ENCODE measurements at places on chromosomes 11 and 22.

GRCh38 chr22:33451866-33452469 lies 393.8 kb upstream of the SYN3 start:
- DNase-seq = no peak

GRCh38 chr22:25334162-25334490 lies 114.7 kb downstream of the CRYBB2 start:
- no peak for DNase-seq

GRCh38 chr11:124219126-124219525 lies 21.8 kb upstream of the OR8G1 start:
- DNase-seq = no peak

DNA sequence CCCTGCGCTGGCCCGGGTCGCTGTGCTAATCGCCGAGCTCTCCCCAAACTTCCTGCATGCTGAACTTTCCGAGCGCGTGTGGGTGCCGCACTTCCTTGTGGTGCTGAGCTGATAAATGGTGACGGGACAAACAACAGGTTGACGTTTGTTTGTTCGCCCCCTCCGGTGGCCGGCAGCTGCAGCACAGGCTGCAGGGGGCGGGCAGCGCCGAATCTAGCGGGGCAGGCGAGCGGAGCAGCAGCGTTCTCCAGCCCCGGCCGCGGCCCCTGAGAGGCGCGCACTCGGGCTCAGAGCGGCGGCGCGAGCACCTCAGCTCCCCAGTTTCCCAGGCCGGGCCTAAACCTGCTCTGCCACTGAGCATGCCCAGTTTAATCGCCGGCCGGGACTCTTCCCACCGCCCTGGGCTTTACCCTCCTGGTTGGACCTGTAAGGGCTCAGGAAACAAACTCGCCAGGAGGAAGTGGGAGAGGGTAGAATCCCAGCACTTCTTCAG lies at the start of gene PDGFD:
TSS of gene PDGFD (minus strand) at position 120 of the 493 bp plus-strand sequence.
- peak; percentile 89 for DNase-seq

- DNase-seq = no peak
These were observed 3.9 kb upstream of the GNAZ start for GRCh38 chr22:23066200-23067022.

DNA sequence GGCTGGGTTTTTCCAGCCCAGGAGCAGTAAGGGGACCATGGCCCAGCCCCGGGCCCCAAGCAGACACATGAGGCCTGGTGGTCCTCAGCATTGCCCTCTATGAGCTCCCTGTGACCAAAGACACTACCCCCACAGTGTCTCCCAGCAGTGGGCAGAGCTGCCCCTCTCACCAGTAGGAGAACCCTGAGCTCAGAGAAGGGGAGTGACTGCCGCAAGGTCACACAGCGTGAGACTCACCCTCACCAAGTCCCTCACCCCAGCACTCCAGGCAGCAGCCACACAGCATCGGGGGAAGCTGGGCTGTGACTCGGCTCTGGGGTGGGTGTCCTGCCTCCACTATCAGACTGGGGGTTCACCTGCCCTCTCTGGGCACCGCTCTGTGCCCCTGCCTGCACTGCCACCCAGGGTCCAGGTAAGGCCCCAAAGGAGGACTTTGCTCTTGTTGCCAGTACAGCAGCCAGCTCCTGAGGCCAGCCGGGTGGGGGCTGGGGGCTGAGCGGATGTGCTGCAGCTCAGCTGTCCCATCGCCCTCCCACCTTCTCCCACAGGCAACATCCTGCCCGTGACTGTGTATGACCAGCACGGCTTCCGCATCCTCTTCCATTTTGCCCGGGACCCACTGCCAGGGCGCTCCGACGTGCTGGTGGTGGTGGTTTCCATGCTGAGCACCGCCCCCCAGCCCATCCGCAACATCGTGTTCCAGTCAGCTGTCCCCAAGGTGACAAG lies 7.9 kb upstream of the SH3BP1 start:
- DNase-seq = no peak

GRCh38 chr11:31480930-31481329 lies 28.5 kb downstream of the IMMP1L start:
- peak; percentile 13 for DNase-seq

DNA sequence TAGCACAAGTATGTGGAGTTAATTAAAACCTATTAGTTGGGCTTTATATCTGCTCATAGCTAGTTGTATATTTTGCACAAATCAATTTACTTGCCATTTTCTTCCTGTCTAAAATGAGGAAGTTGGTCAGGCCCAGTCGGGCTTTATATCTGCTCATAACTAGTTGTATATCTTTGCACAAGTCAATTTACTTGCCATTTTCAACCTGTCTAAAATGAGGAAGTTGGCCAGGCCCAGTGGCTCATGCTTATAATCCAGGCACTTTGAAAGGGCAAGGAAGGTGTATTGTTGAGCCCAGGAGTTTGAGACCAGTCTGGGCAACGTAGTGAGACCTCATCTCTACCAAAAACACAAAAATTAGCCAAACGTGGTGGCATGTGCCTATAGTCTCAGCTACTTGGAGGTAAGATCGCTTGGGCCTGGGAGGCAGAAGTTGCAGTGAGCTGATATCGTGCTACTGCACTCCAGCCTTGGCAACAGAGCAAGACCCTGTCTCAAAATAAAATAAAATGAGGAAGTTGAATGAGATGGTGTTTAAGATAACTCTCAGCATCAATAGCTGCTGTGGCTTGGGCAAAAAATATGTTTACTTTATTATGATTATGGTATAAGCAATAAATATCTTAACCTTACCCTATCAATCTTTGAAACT lies 1558.6 kb upstream of the RAG2 start:
- DNase-seq = no peak

DNA sequence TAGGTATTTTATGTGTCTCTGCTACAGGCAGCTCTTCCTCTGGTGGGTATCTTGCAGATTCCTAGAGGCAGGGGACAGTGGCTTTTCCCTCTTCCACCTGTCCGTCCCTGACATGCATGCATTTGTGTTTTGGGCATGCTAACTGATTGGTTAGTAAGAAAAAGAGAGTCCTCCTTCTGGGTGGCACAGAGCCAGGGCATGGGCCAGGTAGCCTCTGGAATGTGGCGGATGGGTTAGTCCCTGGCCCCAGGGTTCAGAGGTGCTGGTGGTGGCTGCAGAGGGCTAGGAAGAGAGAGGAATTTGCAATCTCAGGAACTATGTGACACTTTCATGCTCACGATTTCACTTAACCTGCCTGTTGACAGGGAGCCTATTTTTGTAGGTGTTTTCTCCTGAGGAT lies 5.8 kb upstream of the MS4A15 start:
- no peak for DNase-seq

DNA sequence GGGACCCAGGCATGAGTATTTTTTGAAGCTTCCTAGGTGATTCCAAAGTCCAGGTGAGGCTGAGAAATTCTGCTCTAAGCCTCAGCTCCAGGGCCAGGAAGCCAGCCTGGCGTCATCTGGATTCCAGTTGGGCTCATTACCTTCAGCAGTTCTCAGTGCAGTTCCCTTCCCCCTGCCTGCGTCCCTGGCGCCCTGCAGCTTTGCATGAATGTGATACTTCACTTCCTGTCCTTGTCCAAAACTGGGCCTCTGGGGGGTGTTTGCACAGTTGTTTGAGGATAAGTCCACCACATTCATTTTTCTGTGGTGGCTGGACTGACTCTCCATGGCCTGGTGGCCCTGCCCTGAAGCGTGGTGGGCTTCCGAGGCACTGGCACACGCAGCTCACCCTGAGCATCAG lies 98.1 kb downstream of the TENM4 start:
- DNase-seq = peak; percentile 11

DNA sequence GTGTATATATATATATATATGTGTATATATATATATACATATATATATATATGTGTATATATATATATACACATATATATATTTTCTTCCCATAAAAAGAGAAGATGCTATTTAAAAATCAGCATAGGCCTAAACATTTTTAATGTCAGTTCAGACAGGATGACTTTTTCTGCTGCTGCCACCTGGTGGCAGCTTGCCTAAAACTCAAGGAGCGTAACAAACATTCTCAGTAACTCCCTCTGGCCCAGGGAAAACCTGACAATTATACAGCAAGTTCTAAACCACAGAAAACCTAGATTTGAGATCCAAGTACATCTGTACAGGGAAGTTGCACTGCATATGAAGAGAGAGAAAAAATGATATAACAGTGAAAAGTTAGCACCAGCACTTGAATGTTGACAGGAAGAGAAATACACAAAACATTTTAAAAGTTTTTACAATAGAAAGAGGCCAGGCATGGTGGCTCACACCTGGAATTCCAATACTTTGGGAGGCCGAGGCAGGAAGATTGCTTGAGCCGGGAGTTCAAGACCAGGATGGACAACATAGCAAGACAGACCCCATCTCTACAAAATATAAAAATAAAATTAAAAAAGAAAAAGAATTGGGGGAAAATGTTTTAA lies 16.6 kb downstream of the OR8A1 start:
- DNase-seq = peak; percentile 54

DNA sequence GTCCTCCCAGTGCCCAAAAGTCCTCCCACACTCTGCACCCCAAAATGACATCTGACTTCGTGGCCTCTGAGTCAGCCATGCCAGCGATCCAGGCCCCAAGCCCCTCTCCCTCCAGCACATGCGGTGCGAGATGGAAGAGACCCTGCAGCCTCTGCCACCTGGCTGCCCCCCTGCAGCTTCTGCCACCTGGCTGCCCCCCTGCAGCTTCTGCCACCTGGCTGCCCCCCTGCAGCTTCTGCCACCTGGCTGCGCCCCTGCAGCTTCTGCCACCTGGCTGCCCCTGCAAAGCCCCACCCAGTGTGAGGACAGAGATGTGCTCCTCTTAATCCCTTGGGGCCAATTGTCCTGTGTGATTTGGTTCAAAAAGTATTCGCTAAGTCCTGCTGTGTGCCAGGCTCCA lies 68.0 kb downstream of the WNT7B start:
- no peak for DNase-seq

DNA sequence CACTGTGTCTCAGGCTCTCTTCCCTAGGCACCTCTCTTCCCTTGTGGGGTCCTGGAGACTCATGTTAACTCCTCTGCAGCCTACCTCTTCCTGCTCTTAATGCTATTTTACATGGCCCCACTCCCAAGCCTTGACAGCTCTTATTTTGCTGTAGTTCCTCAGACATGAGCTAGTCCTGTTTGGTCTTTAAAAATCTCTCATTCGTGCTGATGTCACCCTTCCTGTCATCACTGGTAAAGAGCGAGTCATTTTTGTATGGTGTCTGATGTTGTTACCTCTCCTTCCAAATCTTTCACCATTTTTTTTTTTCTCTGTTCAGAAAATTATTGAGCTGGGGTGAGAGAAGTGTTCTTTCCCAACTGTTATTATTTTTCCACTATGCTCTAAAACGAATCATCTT lies 84.8 kb upstream of the ZBED5 start:
- DNase-seq = no peak

GRCh38 chr11:114399490-114400215 lies 658 bp downstream of the C11orf71 start:
- DNase-seq = peak; percentile 65

DNA sequence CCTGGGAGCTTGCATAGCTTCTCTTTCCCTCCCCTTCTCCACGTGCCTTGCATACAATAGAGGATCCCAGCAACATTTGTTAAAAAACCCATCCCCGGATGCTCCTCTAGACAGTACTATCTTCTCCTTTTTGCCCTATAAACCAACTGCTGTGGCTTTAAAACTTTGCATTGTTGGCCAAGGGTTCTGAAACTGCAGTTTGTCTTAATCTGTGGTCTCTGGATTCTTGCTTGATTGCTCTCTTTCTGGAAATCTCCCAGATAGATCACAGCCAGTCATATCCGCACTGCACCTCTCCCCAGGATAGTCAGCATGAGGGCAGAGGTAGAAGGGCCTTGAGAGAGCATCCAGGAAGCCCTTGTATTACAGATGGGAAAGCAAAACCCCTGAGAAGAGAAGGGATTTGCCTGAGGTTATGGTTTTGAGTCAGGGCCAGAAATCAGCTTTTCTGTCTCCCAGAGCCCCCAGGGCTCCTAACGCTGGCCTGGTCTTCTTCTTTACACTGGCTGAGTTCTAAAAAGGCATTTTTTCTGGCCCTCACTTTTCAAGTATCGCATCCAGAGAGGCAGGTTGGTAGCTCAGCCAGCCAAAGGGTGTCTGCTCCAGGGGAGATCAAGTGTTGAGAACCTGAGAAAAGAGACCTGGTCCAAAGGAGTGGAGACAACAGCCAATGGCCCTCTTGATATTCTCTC lies 70.6 kb downstream of the ADM start:
- no peak for DNase-seq

DNA sequence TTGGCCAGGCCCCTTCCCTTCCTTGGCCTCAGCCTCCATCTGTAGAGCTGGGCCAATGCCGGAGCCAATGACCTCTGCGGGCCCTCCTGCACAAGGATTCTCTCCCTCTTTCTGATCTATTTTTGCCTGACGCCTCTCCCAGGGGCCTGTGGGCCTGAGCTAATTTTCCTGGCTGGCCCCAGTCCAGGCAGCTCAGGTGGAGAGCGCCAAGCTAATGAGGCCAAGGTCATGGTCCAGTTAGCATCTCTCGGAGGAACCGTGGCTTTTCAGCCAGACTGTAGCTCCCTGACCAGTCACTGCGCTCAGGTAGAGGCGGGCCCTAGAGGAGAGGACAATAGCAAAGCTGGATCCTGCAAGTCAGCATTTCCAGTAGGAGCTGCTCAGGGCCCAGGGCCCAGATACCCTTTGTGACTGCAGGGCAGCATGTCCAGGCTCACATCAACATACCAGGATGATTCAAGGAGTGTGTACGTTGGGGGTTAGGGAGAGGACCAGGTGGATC lies 43.5 kb downstream of the APOL3 start:
- no peak for DNase-seq

GRCh38 chr11:94193288-94193687 lies 64.6 kb downstream of the PANX1 start:
- DNase-seq = no peak
